ENCODE measurements at places on chromosomes 12 and 14.

DNA sequence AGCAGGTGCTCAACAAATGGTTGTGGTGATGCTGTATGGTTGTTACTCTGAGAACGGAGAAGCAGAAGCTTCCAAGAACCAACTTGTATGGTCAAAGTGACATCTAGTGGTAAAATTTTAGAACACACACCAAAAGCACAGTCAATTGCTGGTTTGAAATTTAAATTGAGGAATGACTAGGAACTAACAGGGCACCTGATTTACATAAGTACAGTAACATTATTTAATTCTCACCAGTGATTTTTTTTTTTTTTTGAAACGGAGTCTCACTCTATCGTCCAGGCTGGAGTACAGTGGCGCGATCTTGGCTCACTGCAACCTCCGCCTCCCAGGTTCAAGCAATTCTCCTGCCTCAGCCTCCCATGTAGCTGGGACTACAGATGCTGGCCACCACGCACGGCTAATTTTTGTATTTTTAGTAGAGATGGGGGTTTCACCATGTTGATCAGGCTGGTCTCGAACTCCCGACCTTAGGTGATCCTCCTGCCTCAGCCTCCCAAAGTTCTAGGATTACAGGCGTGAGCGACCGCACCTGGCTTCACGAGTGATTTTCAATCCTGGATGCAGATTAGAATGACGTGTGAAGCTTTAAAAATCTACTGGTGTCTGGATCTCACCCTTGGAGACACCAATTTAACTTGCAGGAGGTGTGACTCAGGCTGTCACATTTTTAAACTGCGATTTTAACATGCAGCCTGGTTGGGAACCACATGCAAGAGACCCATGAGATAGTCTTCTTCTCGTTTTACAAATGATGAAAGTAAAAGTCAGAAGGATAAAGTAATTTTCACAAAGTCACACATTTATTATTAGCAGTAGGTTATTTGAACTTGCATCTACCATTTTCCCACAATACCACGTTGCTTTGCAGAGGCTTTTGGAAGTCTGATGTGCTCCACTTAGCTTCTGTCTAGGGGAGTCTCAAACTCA, 14.1 kb upstream of the NUMB start:
- peak; percentile 85 for DNase-seq

DNA sequence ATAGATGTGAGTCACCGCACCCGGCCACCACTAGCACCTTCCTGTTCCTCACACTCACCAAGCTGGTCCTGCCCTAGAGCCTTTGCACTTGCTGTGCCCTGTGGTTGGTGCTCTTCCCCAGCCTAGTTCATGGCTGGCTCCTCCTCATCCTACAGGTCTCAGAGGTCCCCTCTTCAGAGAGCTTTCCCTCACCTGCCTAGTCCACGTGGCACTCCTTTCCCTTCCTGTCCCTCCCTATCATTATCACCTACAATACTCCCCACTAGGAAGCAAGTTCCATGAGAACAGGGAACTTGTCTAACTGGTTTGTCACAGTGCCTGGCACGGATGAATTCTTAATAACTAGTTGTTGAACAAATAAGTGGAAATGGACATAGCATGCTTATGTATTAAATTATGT, 24.0 kb upstream of the TMED10 start:
- DNase-seq, result no peak

- no peak for DNase-seq
Observed at GRCh38 chr12:102950107-102950949, 7.1 kb upstream of the ASCL1 start.

- DNase-seq, result no peak
Observed at GRCh38 chr12:110062241-110062640, 13.9 kb upstream of the C12orf76 start.

- no peak for DNase-seq
Observed at GRCh38 chr12:5512601-5512970, 80.7 kb downstream of the NTF3 start.

- peak; percentile 87 for DNase-seq
Observed at GRCh38 chr14:32469388-32470160, 140.5 kb downstream of the AKAP6 start.

- DNase-seq, result no peak
Observed at GRCh38 chr14:49056021-49056420, 530.2 kb downstream of the RPS29 start.

GRCh38 chr14:53778263-53778662, 178.4 kb downstream of the BMP4 start:
- DNase-seq, result no peak

DNA sequence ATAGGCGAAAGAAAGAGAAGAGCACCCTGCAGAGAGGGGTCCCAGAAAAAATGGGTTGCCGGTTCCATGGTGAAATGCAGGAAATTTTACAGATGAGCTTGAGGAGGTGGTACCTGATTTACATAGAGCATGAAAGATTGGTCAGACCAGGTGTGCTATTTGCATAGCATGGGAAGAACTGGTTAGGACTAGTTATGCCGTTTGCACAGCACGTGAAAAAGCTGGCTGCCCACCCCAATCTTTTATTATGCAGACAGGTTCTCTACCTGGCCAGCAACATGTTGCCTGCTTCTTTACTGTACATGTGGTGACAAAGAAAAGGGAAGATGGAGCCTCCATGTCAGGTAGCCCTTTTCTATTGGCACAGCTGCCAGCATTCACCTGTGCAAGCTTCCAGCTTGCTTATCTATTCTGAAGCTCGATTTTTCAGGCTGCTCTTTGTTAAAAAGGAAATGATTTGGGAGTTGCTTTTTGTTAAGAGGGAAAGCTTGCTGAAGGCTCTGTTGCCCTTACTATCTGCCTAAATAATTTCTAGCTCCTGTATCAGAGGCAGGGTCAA, 62.9 kb upstream of the ELK3 start:
- DNase-seq, result no peak

DNA sequence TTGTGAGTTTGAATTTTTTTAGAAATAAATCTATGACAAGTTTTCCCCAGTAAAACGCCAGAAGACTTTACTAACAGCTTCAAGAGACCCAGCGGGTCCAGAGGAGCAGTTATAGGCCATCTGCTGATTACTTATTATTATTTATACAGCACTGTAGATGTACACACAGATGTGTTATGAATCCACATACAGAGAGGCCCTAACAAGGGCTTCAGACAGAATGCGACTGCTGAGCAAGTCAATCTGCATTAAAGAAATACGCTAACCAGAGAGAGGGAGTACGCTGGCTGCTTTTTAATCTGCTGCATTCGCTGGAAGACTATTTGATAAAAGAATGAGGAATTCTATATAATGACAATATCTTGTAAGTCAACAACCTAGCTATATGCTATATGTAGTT, 32.5 kb downstream of the ATF7 start:
- no peak for DNase-seq

DNA sequence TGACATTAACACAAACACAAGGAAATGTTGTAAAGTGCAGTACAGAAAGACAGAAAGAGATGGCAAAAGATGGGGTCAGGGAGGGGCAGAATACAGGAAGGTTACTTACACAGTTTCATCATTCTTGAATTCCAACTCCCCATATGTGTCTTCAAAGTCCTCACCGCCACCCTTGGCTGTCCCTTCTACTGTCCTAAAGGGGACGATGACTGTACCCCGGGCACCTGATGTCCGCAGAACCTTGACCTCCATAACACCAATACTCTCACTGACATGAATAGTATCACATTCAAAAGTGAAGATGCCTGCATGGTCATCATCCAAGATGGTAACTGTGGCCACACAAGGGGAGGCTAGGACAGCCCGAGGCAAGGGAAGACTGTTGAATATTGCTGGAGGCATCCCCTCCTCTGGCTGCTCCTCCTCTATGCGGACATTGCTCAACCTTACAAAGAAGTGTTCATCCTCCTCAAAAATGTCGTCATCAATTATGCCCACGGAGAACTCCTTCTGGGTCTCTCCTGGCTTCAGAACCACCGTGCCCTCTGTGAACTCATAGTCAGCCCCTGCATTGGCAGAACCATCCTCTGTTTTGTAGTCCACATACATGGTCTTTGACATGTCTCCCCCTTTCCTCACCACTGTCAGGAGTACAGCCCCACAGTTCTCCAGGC, 22.1 kb downstream of the SLC8A3 start:
- DNase-seq, result no peak

DNA sequence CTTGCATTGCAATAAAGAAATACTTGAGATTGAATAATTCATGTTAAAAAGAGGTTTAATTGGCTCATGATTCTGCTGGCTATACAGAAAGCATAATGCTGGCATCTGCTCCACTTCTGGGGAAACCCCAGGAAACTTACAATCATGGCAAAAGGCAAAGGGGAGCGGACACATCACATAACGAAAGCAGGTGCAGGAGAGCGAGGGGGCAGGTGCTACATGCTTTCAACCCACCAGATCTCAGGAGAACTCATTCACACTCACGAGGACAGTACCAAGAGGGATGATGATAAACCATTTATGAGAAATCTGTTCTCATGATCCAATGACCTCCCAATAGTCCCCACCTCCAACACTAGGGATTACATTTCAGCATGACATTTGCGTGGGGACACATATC, 172.6 kb downstream of the RASSF9 start:
- no peak for DNase-seq

- no peak for DNase-seq
Observed at GRCh38 chr12:83538361-83538965, 851.8 kb downstream of the TMTC2 start.

- DNase-seq, result peak; percentile 20
Observed at GRCh38 chr12:92466391-92467305, 236.1 kb upstream of the PLEKHG7 start.

DNA sequence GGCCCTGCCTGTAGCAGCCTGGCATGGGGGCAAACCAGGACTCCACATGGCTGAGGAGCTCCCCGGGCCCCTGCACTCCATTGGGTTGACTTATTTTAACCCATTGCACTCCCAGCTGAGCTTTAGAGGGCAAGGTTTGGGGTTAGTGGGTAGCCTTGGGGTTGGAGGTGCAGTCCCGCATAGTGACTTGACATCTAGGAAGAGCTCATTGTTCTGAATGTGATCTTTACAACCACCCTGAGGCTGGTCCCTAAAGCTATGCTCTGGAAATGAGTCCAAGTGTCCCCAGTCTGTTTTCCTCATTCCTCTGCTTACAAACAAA, 36.4 kb downstream of the NFKBIA start:
- DNase-seq, result no peak

DNA sequence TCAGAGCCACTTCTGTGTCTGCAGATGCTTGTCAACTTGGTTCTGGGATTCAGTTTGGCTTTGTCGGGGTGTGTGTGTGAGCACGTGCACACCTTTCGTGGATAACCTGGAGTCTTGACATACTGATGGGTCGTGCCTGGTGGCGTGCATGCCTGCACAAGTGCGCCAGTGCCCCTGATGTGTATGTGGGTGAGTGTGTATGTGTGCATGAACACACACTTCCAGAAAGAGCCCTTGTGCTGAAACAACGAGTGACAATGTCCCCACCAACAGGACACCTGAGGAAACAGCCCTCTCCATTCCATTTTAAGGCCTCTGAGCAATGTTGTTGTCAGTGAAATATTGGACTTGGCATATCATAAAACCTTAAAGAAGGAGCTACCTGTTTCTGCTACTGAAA, 53.9 kb downstream of the SMUG1 start:
- DNase-seq, result no peak

GRCh38 chr12:50200552-50201273, 33.5 kb upstream of the CERS5 start:
- DNase-seq, result peak; percentile 75

DNA sequence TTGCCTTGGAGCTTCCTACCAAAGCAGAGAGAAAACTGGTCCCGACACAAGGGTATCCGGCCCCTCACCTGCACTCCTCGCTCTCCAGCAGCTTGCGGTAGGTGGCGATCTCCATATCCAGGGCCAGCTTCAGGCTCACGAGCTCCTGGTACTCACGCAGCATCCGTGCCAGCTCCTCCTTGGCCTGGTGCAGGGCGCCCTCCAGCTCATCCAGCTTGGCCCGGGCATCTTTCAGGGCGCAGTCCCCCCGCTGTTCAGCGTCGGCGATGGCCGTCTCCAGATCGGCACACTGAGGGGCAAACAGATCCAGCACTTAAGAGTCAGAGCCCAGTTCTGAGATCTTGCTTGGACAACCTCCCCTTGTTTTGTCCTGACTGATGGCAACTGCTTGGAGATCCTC, 13.7 kb downstream of the KRT72 start:
- no peak for DNase-seq

- no peak for DNase-seq
Observed at GRCh38 chr14:69712599-69713088, 54.3 kb upstream of the SRSF5 start.

DNA sequence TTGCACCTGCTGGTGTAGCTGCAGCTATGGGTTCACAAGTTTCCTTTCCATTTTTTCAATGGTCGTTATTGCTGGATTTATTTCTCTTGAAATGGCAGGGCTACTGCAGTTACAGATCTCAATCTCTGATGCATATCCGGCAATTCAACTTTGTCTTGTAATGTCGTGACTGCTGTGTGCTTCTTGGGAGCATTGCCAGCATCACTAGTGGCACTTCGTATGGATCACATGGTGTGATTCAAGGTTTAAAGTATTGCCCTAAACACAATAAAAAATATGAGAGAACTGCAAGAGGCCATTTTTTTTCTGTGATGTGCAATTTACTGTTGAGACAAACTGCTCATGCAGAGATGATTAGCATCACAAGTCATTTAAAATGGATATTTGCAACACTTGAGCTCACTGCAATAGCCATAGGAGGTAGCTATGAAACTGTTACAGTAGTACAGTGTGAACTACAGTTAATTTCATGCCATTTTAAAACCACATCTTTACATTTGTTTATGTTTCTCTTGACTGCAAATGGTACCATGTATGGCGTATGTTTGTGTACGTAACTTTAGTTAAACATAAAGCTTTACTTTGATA, 217.4 kb upstream of the PDE3A start:
- DNase-seq, result no peak

DNA sequence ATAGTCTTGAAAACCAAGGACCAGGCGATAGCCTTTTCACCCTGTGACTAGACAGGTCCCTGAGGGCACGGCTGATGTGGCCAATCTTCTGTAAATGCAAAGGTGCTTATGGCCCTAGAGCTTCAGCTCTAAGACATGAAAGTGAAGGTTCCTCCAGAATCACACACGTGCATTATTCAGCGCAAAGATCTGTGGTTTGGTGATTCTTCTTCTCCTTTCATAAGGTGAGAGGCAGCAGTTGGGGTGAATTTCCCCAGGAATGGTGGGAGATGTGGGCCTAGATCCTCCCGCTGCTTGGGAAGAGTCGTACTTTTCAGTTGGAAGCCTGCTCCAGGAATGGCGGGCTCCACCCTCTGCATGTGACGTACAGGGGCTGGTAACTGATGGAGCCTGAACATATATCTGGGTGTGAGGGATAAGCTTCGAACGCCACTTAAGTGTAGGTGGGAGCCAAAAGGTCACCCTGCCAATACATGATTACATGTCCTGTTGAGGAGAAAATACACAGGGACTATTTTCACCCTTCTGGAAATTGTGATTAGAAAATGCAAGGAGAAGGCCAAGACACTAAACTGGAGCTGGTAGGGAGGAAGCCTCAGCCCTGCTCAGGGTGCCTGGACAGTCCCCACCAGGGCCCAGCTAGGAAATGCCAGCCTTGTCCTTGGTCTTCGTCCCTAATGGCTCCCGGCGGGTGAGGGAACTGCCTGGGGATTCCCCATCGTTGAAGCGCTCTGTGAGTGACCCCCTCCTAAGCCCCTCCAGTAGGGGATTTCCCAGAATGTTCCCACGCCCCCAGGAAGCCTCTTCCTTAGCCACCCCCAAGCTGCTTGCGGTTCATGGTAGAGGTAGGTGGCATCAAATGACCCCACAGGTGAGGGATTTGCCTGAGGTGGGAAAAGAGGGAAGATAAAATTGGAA, 17.6 kb downstream of the BATF start:
- no peak for DNase-seq

- peak; percentile 6 for DNase-seq
Observed at GRCh38 chr12:57342207-57342691, 88.6 kb downstream of the R3HDM2 start.

All from adipocyte (in vitro differentiated cells).